NCI-H1436 treated with DMSO at 0.1 percent for 48 hours (cell line): ENCODE measurements at places on chromosomes 13 and 19.

- no peak for DNase-seq
Measured at GRCh38 chr19:41399525-41399924, 1.9 kb downstream of the BCKDHA start.

DNA sequence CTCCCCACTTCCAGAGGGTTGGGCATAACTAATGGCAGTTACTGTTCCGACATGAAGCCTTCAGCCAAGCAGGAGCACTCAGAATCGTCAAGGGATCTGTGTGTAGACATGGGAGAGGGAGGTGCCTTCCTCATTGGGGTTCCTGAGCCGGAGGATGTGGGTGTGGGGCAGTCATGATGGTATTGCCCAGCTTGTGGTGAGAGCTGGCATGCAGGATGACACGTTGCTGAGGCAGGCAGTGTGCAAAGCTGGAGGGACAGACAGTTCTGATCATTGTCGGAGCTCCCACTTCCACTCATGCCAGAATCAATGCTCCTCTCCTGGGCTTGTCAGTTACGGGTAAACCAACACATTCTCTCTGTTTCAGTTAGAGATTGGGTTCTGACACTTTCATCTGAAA, 83.9 kb upstream of the TSC22D1 start:
- no peak for DNase-seq

GRCh38 chr19:38949580-38950367, 19.0 kb downstream of the MRPS12 start:
- no peak for DNase-seq

- DNase-seq, result no peak
Measured at GRCh38 chr13:60662595-60662994, 265.6 kb downstream of the TDRD3 start.

- DNase-seq, result no peak
Measured at GRCh38 chr13:74443631-74444030, 309.4 kb upstream of the KLF12 start.

- DNase-seq, result no peak
Measured at GRCh38 chr13:93254775-93255174, 28.2 kb downstream of the GPC6 start.

DNA sequence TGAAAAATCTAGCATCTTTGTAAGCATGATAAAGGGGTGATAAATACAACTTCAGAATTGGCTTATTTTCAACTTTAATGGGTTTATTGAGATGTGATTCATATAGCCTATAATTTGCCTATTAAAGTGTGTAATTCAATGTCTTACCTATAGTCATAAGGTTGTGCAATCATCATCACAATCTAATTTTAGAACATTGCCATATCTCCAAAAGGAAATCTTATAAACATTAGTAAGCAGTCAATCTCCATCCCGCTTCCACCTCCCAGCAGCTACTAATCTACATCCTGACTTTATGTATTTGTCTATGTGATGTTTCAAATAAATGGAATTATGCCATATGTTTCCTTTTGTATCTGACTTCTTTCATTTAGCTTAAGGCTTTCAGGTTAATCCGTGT, 145.2 kb upstream of the KLHL1 start:
- DNase-seq, result no peak
